ENCODE measurements at places on chromosomes 3 and 15.

- no peak for DNase-seq
Observed at GRCh38 chr15:56598991-56599390, 134.1 kb upstream of the MNS1 start.

GRCh38 chr3:17967111-17967510 is 224.7 kb upstream of the TBC1D5 start:
- DNase-seq, result no peak

DNA sequence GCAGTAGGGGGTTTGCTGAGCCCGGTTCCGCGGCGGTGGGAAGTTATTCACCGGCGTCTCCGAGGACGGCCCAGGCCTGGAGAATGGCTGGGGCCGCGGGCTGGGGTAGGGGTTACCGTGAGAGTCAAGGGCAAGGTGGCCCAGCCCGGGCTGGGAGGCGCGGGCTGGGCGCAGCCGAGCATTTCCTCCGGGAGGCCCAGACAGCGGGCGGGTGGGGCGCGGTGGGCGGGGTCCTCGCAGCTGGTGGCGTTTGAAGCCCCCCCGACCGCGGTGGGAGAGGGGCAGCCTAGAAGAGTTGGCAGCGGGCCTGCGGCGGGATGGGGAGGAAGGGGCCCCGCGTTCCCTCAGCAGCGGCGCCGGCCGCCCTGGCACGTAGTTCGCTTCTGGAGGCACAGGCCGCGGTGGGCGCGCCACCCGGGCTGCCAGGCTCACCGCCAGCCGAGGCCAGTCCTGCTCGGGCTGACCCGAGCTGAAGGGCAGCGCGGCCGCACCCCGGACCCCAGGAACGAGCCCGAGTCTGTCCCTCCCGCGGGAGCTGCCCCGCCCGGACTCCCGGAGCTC is 960 bp upstream of the KLF13 start:
- DNase-seq, result no peak

- peak; percentile 74 for DNase-seq
Observed at GRCh38 chr3:12708584-12709192, 44.8 kb upstream of the RAF1 start.

DNA sequence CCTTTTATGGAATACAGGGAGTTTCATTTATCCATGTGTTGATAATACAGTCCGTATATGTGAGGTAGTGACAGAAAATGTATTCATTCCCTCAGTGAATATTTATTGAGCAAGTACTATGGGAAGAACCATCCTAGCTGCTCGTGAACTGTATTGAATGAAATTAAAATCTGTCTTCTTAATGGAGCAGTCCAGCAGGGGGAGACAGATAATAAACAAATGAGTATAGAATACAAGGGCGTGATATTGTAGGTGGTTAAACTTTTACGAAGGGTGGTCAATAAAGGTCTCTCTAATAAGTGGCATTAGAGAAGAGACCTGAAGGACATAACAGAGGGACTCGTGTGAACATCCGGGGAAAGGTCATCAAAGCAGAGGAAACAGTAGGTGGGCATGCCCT is 62.7 kb upstream of the OSTN start:
- DNase-seq, result no peak

GRCh38 chr15:93837450-93837849 is 393.9 kb upstream of the MCTP2 start:
- DNase-seq, result peak; percentile 70

DNA sequence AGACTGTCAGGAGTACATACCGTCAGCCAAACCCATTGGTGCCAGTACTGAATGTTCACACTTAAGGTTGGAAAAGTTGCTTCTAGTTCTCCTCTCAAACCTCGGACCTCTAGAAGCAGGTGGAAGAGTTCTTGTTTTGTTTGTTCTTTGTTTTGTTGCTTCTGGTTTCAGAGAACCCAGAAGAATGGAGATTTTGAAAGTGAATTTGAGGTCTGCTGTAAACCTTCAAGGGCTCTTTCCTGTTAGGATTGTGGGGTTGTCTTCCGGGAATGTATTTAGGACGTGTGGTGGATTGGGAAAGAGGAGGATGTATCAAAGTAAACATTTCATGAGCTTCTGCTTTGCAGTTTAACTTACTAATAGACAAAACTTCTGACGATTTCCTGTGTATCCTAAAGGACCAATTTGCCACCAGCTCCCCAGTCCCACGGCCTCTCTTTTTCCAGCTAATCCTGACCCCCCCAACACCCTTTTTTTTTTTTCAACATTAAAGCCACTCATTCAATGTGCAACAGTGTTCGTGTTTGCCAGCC is 50.3 kb downstream of the FILIP1L start:
- no peak for DNase-seq

- DNase-seq, result no peak
Observed at GRCh38 chr3:74787011-74787410, 172.6 kb upstream of the CNTN3 start.

- DNase-seq, result no peak
Observed at GRCh38 chr3:102090721-102091045, 241.4 kb downstream of the NFKBIZ start.

- no peak for DNase-seq
Observed at GRCh38 chr15:62067448-62068044, 769 bp downstream of the C2CD4A start.

- no peak for DNase-seq
Observed at GRCh38 chr3:135145581-135145980, 350.5 kb downstream of the EPHB1 start.

GRCh38 chr15:46848704-46849103 is 868.6 kb upstream of the SEMA6D start:
- peak; percentile 76 for DNase-seq

DNA sequence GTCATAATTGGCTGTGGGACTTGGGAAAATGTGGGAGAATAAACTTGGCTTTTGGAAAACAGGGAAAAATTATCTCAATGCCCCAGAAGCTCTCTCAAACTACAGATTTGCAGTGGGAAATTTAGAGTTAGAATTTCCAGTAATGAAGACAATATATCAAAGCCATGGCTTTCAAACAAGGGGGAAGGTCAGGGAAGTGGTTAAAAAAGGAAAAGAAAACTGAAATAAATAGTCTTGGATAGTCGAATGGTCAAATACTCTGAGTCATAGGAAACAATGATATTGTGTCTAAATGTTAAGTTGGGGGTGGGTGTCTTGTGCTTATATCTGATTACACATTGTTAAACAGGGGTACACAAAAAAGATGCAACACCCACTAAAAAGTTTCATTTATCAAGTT is 272.4 kb upstream of the COL8A1 start:
- no peak for DNase-seq

- DNase-seq, result no peak
Observed at GRCh38 chr3:32104492-32104891, 1.9 kb upstream of the GPD1L start.

- no peak for DNase-seq
Observed at GRCh38 chr3:150372722-150373121, 35.4 kb upstream of the TSC22D2 start.

GRCh38 chr15:42156243-42156922 is at the start of gene PLA2G4F:
PLA2G4F (minus strand) TSS chr15:42156636; CDS start chr15:42156549, 87 bp downstream.
- no peak for DNase-seq

DNA sequence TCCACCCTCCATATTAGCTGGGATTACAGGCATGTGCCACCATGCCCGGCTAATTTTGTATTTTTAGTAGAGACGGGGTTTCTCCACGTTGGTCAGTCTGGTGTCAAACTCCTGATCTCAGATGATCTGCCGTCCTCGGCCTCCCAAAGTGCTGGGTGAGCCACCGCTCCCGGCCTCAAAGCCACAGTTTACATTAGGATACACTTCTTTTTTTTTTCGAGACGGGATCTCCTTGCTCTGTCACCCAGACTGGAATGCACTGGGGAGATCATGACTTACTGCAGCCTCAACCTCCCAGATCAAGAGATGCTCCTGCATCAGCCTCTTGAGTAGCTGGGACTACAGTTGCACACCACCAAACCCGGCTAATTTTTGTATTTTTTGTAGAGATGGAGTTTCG is 2.5 kb upstream of the NR1D2 start:
- no peak for DNase-seq

- no peak for DNase-seq
Observed at GRCh38 chr3:142366434-142366833, 81.4 kb downstream of the XRN1 start.

- DNase-seq, result no peak
Observed at GRCh38 chr15:69823223-69823907, 274.4 kb downstream of the TLE3 start.

GRCh38 chr3:106573605-106574004 is 704.8 kb upstream of the CBLB start:
- DNase-seq, result no peak
